ENCODE measurements at places on chromosomes 16 and 17.

DNA sequence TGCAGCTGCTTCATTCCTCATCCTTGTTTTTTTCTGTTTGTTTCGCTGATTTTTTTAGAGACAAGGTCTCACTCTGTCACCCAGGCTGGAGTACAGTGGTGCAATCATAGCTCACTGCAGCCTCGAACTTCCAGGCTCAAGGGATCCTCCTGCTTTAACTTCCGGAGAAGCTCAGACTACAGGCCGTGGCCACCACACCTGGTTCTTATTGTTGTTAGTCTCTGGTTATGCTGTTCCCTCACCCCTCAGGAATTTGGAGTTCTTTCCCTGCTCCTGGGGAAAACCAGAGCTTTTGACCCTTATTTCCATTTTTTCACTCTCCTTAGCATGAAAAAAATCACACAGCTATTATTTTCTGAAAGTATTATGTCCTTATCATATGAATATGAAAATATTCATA, 1.8 kb downstream of the ODF4 start:
- ATAC-seq = no peak

GRCh38 chr17:18921912-18922451, 30.0 kb upstream of the SLC5A10 start:
- ATAC-seq = peak; percentile 93

DNA sequence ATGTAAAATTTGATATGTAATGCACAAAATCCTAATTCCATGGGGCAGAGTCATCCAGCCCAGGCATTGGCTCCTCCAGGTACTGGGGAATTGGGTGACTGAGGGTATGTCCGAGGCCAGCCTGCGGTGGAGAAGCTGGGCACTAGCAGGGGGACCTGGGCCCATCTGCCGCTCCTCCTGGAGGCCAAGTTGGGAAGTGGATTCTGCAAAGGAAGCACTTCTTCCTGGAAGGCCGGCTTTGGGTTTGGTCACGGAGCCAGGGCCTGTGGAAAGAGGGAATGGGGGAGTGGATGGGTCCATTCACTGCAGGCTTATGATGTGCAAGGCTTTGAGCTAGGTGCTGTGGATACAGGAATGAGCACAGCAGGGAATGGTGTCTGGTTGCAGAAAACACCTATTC, 85.8 kb downstream of the GNAO1 start:
- no peak for ATAC-seq

DNA sequence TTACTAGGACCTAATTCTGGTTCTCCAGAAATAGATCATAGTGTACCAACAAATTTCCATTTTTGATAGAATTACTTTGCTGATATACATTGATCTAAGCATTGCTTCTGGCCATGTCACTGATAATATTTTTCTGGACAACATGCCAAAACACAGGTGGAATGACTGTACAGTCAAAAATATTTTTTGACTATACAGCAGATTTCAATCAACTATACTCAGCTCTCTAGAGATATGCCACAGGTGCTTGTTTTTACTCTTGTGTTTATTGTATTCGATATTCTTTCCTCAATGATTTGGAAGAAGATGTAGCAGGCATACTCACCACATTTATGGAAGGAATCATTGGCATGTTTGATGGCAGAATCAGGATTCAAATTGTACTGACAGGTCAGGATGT, 21.6 kb upstream of the TOX3 start:
- no peak for ATAC-seq

DNA sequence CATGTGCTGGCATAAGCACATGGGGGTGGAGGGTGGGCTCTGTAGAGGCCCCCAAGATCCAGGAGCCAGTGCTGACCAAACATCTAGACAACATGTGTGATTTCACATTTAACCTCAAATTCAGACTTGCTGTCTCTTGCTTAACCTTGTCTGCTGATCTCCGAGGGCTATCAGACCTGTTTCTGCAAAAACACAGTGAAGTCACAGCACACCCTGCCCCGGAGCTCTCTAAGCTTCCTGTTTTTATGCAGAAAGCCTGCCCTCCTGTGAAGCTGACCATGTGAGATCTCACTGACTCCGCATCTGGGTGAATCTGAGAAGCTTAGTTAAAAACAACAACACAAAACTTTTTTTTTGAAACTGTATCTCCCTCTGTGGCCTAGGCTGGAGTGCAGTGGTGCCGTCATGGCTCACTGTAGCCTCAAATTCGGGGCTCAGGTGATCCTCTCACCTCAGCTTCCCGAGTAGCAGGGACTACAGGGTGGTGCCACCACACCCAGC, 6.6 kb upstream of the DPEP2 start:
- ATAC-seq = peak; percentile 96

GRCh38 chr17:77494664-77495435, 354.1 kb downstream of the SEC14L1 start:
- peak; percentile 62 for ATAC-seq

DNA sequence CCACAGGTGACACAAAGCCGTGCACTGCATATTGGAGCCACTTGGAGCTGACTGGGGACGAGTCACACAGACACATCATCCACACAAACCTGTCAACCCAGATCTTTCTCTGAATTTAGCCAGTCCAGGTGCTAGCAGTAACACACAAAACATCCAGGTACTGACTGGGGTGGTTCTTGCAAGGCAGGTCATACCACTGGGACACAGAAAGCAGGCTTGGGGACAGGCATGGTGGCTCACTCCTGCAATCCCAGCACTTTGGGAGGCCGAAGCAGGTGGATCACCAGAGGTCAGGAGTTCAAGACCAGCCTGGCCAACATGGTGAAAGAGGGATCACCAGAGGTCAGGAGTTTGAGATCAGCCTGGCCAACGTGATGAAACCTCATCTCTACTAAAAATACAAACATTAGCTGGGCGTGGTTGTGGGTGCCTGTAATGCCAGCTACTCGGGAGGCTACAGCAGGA, 14.9 kb downstream of the ENPP7 start:
- no peak for ATAC-seq

GRCh38 chr17:17179371-17179827, 26.7 kb downstream of the PLD6 start:
- ATAC-seq = peak; percentile 70

GRCh38 chr17:44362459-44362948, 1.1 kb downstream of the FAM171A2 start:
- ATAC-seq = no peak

DNA sequence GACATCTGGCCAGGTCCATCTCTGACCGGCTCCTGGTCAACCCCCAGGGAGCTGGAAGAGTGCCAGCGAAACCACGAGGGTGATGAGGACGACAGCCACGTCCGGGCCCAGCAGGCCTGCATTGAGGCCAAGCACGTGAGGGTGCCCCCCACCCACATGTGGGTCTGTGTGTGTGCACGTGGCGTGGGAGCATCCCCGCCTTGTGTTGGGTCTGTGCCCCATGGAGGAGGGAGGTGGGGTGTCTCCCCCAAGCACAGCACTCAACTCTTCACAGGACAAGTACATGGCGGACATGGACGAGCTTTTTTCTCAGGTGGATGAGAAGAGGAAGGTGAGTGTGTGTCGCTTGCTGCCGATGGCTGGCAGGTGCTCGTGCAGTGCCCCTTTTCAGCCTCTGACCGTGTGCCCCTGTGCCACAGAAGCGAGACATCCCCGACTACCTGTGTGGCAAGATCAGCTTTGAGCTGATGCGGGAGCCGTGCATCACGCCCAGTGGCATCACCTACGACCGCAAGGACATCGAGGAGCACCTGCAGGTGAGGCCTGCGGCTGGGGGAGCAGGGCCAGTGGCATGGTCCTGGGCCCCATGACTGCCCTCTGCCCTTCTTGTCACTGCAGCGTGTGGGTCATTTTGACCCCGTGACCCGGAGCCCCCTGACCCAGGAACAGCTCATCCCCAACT, 1.7 kb downstream of the STUB1 start:
- ATAC-seq = no peak

DNA sequence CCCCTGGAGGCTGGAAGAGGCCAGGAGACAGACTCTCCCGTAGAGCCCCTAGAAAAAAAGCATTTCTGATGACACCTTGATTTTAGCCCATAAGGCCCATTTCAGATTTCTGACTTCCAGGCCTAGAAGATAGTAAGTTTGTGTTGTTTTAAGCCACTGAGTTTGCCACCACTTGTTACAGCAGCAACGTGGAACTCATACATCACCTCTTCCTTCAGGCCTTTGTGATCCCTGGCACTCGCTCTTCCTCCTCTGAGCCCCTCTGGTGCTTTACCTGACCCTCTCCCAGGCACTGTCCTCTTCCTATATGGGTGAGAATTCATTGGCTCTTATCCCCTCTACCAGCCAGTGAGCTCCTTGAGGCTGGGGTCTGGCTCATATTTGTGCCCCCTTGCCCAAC, 18.7 kb upstream of the KRT19 start:
- no peak for ATAC-seq

DNA sequence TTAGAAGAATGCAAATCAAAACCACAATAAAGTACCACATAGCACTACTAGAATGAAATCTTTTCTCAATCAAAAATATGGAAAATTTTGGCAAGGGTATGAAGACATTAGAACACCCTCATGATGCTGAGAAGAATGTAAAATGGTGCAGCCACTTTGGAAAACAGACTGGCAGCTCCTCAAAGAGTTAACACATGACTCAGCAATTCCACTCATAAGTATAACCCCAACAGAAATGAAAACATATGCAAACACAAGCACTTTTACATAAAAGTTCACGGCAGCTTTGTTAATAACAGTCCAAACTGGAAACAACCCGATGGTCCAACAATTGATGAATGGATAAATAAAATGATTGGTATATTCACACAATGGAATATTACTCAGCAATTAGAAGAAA, 124.5 kb downstream of the SHCBP1 start:
- no peak for ATAC-seq

DNA sequence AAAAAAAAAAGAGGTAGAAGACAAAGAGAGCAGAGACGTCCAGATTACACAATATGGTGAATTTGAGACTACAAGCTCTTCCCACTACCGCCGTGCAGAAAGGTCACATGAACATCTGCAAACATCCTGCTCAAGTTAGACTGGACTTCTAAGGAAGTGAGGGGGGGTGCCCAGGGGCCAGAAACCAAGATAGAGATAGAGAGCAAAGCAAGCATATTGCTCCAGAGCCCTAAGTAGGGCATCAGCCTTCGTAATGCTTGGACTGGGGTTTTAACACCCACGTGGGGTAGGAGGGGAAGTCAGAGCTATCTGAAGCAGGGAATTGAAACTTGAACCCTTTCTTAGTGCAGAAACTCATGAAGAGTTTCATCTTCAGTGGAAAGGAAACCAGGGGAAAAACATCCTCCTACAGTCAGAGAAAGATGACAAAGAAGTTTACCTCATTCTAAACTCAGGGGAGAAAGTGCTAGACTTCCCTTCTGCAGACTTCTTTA, 8.7 kb downstream of the CLEC19A start:
- peak; percentile 99 for ATAC-seq

DNA sequence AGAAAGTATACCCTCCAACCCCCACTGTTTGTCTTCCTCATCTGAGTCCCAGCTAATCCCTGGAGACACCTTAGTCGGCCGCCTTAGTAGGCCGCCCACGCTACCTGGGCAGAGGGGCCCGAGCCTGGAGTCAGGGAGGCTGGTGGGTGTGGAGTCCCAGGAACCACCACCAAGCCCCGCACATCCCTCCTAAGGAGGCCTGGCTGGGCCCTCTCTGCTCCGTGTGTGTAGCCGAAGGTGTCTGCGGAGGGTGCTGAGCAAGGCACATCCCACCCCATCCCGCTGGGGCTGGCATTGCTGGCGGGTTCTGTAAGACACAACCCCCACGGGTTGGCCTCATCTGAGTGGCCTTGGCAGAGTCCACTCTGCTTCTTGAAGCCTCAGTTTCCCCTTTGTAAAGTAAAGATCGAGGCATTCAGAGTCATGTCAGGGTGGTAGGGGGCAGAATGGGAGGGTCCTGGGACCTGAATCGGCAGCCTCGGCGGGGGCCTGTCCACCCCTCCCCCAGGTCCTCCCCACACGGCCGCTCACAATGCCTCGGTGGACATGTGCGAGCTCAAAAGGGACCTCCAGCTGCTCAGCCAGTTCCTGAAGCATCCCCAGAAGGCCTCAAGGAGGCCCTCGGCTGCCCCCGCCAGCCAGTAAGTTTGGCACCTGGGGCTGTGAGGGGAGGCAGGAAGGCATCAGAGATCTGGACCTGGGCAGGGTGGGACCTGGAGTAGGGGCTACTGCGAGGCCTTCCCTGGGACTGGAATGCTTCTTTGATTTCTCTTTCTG, 15.2 kb upstream of the ADGRG3 start:
- ATAC-seq = no peak

- no peak for ATAC-seq
Measured at GRCh38 chr17:53219821-53220220, 602.9 kb upstream of the KIF2B start.

- ATAC-seq = no peak
Measured at GRCh38 chr17:38705523-38705802, 390 bp downstream of the MLLT6 start.

DNA sequence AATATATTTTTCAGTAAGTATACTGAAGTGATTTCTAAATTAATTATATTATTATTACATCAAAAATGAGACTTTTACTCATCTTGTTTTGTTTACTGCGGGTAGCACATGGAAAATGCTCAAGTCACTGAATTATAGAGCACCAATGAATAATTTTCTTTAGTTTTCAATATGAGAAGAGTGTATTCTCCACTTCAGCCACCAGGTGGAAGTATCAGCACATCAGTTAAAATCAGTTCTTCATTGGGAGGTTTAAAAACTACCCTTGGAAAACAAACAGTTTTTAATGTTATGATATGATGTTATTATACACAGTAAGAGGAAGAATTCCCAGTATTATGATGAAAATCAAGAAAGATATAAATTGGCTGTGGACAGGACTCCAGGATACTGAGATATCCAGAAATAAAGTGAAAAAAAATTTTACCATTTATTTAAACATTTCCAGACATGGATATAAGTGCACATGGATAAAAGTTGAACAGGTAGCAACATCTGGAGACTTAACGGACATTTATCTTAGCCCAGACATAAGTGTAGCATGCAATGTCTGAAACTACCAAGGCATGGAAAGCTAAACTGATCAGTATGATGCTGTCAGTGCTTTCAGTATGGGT, 467.3 kb downstream of the KCNJ2 start:
- ATAC-seq = no peak

- ATAC-seq = no peak
Measured at GRCh38 chr17:22138861-22139469, 446.6 kb downstream of the KCNJ18 start.

- peak; percentile 75 for ATAC-seq
Measured at GRCh38 chr17:41308918-41309359, at the start of gene KRTAP16-1. KRTAP16-1 (minus strand) TSS chr17:41309309; CDS start chr17:41309253, 56 bp downstream.

- no peak for ATAC-seq
Measured at GRCh38 chr17:80691784-80692183, 147.1 kb downstream of the RPTOR start.

DNA sequence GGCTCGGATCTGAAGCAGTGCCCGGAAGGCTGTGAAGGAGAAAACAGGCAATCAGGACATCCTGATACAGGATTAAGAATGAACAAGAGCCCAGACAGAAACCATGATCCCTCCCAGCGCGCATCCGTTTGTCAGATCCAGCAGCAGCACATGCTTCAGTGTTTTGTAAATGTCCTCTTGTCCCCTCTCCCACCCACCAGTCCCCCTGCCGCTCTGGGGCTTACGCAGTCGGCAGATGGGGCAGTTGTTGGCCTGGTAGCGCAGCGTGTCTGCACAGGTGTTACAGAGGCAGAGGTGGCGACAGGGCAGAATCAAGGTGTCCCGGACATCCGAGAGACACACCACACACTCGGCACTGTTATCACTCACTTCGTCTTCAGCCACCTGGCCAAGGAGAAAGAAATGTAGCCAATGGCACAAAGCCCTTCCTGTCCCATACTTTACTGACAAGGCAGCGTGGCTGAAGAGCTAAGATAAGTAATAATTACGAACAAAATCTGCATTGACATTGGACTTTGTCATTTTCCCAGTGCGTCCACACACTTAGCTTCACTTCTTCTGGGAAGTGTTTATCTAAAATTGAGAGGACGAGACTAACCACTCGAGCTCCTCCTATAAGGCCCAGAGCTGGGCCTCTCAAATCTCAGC, 20.7 kb upstream of the FOXJ1 start:
- ATAC-seq = no peak

GRCh38 chr16:7497691-7498090, 165.0 kb downstream of the RBFOX1 start:
- no peak for ATAC-seq

Measured in stimulated activated memory B cell treated with anti-CD40 and anti-IgM and Interleukin-4, amounts not matched to agents 10 μg/mL and 1 μg/mL and 100 μg/mL, for 72 hours (primary cell).